ENCODE measurements at places on chromosomes 3 and 15. TPM values are rescaled to one million over a fixed set of nuclear protein-coding genes. Genes with fewer than 3 reads are reported as not detected.

The MCTP2 gene
- 6.2 TPM for total RNA-seq

The TLR9 gene
- not detected for total RNA-seq

The DUOXA1 gene
- total RNA-seq: 1.3 TPM

The CHL1 gene
- total RNA-seq: not detected

The ARHGEF26 gene
- 4.7 TPM for total RNA-seq

The CADPS gene
- total RNA-seq: not detected

The SV2B gene
- total RNA-seq: not detected

The EFCAB12 gene
- 0.12 TPM for total RNA-seq

The THAP10 gene
- 5.9 TPM for total RNA-seq

The A4GNT gene
- not detected for total RNA-seq

The ANKRD63 gene
- 1.4 TPM for total RNA-seq

The PRKAR2A gene
- 117 TPM for total RNA-seq

The SMC4 gene
- 183 TPM for total RNA-seq

The CEMIP gene
- total RNA-seq: 3.1 TPM

The AHSG gene
- total RNA-seq: not detected

The SAMMSON gene
- not detected for total RNA-seq

The KLHL24 gene
- 10.0 TPM for total RNA-seq

The BRPF1 gene
- total RNA-seq: 27.0 TPM

The P2RY1 gene
- 0.29 TPM for total RNA-seq

The OSTN gene
- total RNA-seq: 0.35 TPM

The POLQ gene
- total RNA-seq: 22.2 TPM

Data from PC-3 (cell line).